Hematopoietic multipotent progenitor cell treated with erythropoietin and hydrocortisone succinate and interleukin-3 and kit ligand, for 15 days (in vitro differentiated cells): ENCODE measurements at places on chromosomes 2 and 18.

DNA sequence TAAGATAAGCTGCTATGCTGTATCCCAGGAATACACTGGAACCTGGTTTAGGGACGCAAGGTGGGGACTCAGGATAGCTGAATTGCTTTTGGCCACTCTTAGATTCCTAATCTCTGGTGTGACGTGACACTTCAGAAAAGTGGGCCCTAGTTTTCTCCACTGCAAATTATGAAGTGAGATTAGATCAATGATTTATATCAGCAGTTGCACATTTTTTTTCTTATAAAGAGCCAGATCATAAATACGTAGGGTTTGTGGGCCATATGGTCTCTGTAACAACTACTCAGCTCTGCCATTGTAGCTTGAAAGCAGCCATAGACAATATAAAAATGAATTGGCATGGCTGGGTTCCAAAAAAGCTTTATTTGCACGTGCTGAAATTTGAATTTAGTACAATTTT lies 85.4 kb upstream of the CPO start:
- DNase-seq = no peak

- DNase-seq = no peak
These were observed 10.1 kb downstream of the ZNF521 start for GRCh38 chr18:25341831-25342230.

GRCh38 chr2:129891341-129892320 lies 87.8 kb upstream of the RAB6C start:
- DNase-seq = no peak

- DNase-seq = no peak
These were observed 130.3 kb upstream of the LYPD6 start for GRCh38 chr2:149200109-149200520.

DNA sequence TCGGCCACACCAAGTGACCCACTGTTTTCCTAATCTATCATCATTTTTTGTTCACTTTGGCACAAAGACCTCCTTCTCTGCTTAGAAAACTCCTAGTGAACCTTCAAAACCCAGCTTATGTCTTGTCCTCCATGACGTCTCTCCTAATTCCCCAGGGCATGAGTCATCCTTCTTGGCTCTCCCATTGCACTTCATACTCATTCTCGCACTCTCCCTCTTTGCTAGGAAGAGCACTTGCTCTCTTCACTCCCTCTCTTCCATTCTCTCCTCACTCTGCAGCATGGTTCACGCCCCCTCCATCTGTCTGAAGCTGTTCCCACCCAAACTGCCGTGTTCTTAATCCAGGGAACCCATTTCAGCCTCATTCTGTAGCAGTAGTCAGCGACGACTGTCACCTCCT lies 103.9 kb downstream of the MRO start:
- DNase-seq = no peak

- DNase-seq = no peak
These were observed 2.8 kb downstream of the CYTIP start for GRCh38 chr2:157441072-157441454.

DNA sequence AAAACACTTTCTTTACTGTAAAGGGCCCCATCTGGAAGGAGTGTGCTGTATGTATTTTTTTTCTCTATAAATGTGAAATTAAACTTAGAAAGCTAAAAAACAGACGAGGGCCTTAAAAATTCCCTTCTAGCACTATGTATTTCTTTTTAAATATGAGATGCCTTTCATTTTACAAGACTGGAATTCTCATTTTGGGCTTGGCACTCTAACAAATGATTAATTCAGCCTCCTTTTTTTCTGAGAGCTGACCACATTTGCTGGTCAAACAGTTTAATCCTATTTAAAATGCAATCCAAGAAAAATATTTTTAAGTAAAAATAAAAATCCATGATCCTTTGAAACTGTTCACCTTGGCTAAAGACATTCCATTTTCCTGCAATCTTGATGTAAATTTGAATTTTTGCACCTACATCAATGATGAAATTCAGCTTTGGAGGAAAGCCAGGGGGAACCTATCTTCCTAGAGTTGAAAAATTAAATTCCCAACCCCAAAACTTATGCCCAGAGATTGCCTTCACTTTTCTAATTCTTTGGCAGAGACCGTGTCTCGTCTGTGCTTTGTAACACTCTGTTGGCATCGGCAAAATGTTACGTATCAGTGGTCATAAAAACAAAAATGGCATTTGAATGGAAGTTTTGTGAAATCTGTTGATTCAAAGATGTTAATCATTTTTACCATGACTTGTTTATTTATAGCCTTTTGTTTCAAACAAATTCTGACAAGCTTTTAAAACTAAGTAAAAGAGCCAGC lies 284.5 kb downstream of the ZNF521 start:
- no peak for DNase-seq

GRCh38 chr18:7259475-7259874 lies 28.6 kb downstream of the LRRC30 start:
- DNase-seq = no peak

- DNase-seq = no peak
These were observed 96.7 kb downstream of the RHOB start for GRCh38 chr2:20543469-20544152.

DNA sequence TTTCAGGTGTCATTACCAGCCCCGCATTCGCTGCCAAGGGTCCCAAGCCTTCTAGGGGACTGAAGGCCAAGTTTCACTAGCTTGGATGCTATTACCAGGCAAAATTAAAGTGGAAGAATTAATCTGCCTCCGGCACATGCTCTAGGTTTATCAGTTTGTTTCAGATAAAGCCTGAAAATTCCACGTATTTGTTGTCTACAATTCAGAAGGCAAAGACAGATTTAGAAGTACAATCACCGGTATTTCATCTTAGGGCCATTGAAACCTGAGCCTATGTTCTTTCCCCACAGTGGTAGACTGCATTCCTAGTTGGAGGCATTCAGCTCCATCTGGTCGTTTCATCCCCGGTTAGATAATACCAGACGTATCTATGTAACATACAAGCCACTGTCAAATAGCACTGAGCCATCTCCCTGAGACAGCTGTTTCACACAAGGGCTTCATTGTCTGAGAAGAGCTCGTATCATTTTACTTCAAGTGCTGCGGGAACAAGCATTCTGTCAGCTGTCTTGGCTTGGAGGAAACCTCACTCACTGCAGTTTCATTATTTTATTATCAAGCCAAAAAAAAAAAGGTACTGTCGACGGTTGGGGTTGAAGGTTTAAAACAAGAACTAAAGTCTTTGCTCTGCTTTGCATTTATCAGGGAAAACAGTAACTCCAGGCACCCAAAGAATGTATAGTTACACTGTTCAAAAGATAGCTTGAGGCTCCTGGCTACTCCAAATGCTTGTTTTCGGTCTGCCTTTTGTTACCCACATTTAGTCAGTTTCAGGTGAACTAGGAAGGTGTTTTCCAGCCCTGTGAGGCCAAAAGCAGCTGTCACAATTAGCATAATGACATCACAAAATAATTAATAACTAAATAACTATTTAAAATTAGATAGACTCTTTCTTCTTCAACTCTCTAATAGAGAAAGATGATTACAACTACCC lies 76.7 kb downstream of the TGIF1 start:
- peak; percentile 27 for DNase-seq

DNA sequence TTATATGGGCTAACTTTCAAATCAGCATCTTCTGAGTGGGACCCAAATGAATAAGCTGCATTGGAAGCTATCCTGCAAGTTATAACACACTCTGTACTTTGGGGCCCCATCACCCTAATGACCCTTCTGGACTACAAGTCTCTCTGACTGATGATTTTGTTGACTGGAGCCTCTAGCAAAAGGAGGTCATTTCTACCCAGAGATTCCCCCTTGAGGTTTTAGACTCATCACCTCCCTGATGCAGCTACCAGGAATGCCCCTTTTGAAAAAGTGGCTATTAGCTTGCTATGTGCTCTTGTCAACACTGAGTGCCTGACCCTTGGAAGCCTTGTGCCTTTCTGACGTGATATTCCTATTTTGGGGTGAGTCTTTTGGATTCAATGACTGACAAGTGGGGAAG lies 54.5 kb upstream of the NEMP2 start:
- DNase-seq = no peak

DNA sequence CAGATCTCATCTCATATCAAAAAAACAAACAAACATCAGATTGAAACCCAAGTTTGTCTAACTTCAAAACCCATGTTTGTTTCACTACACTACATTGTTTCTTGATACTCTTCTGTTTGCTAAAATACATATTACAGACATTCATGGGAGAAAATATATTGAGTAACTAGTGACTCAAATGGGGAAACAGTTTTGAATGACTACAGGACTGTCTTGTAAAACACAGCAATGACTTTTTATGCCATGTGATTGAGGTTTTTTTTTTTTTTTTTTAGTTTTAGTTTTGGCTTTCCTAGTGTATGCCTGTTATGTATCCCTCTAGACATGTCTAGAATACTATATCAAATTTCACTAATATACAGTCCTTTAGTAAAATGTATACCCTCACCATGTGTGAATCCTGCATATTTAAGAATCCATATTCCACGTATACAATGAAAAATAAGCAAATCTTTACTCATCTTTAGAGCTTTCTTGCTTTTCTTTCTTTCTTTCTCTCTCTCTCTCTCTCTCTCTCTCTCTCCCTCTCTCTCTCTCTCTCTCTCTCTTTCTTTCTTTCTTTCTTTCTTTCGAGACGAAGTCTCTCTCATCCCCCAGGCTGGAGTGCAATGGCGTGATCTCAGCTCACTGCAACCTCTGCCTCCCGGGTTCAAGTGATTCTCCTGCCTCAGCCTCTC lies 46.6 kb upstream of the SERTAD2 start:
- no peak for DNase-seq

DNA sequence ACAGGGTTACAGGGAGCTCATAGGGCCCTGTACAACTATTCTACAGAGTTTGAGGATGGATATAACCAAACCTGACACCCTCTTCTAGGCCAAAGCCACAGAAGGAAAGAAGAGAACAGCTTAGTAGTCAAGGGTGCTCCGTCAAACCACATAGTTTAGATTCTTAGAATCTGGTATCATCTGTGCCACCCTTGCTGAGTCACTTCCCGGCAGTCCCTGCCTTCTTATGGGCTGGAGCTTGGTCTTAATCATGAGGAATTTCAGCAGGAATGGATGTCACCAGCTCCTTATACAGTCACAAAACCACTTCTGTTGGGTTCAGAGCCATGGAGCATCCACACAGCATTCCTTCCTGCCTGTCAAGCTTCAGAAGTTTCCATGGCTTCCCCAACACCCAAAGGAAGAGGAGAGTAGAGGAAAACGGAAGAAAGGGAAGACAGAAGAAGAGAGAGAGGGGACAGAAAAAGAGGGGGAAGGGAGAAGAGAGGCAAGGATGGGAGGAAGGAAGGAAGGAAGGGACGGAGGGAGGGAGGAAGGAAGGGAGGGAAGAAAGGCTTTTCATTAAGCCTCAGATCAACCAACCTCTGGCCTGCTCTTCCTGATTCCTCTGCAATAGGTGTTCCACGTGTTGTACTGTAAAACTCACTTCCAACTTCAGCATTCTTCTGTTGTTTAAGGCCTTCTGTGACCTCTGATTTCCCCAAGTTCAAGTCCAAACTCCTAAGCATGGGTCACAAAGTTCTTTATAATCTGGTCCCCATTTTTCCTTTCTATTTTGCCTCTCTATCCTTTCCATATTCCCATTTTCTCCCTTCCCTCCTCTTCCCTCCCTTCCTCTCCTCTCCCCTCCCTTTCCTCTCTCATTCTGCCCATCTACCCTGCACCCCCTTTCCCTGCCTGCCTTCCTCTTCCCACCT lies 246.1 kb upstream of the TNP1 start:
- peak; percentile 69 for DNase-seq

DNA sequence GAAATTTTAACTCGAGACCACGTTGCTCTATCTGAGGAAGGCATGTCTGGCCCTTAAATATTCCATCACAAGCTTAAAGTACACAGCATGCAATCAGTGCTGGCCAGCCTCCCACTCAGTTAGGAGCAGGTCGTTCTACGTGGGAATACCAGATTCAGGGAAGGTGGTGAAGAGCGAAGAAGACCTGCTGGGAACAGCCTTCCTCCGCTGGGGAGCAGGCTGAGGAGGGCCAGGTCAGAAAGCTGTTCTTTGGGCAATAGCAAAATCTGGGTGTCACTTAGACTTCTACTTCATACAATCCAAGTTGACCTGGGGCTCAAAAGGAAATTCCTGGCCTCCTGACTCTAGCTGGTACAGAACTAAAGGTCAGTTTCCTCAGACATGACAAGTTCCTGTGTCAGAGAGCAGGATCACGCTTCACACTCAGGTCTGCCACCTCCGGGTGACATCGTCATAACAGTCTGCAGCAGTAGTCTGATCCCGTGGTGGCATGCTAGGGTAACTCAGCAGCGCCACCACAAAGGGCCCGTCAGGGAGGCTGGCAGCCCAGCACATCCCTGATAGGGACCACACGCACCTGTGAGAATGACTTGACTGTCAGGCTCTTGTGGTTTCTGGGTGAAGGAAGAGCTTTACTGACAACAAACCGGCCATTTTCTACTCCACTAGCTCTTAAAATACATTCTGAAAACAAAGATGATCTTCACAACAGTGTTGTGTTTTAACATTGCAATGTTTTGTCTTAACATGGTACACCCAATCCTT lies 35.2 kb upstream of the NAPG start:
- no peak for DNase-seq

DNA sequence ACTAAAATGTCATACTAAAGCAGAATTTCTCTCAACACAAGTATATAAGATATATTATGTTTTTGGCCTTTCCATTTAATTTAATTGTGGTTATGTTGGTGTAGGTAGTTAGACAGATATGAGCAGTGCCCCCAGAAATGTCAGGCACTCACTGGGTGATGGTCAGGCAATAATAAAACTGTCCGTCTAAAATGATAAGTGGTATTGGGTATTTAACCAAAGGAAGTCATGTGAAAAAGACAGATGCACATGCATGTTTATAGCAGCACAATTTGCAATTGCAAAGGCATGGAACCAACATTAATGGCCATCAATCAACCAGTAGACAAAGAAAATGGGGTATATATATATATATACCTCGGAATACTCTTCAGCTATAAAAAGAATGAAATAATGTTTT lies 936.6 kb upstream of the SLC39A10 start:
- no peak for DNase-seq

DNA sequence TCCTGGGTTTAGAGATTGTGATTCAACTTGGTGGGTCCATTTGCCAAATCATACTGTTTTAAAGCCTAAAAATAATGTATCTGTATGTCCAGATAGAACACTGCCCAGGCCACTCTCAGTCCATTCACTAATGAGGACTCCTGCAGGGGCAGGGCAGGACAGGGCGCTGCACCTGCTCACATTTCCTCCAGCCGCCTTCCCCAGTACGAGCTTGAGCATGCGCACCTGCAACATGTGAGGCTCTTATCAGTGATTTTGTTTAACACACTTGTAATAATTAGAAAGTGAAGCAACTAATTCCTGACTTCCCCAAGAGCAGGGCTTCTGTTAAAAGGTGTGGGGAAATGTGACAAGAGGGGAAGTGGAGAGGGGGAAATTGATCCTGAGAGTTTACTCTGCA lies 89.7 kb downstream of the AFF3 start:
- DNase-seq = no peak

- DNase-seq = no peak
These were observed 30.0 kb upstream of the HS6ST1 start for GRCh38 chr2:128348701-128349100.

DNA sequence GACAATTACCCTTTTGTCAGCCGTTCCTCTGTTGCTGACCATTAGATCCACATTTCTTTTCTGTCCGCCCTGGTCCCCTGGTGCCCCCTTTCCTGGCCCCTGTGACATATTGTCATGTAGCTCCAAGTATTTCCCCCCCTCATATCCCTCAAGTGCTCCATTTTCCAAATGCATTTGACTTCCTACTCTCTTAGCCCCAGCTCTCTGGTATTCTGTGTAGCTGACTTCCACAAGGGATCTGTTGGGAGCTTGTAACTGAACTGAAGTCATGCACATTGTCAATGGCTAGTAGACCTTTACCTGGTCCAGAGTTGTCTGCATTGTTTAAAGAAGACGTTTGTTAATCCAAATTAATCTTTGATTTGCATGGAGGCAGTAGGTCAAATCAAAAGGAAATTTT lies 34.8 kb downstream of the LIPG start:
- no peak for DNase-seq

- DNase-seq = no peak
These were observed 231.7 kb upstream of the LYPD1 start for GRCh38 chr2:132901661-132902060.
